ENCODE measurements at places on chromosomes 2 and 18.

- no peak for DNase-seq
Observed at GRCh38 chr2:127096280-127096679, 10.7 kb downstream of the BIN1 start.

GRCh38 chr2:95310651-95311050 is 13.5 kb downstream of the KCNIP3 start:
- DNase-seq = no peak

DNA sequence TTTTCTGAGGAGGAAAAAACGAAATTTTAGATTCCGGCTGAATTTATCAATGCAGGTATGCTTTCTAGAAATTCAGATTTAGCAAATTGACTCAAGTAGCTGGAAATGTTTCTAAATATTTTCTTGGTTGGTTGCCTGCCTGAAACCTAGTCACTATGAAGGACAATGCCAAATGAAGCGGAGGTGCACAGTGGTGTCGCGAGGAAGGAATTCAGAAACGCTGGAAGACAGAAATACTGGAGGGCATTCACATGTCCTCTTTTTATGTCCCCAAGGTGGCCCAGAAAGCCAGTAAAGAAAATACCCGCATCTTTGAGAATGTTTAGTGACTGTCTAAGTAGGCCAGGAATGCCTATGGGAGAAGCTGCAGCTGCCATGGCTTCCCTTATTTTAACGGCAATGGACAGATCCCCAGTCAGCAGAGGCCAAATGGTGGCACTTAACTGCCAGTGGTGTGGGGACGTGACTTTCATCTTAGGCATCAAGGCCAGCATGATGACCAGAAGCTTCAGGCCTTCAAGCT is 15.8 kb upstream of the EFR3B start:
- no peak for DNase-seq

DNA sequence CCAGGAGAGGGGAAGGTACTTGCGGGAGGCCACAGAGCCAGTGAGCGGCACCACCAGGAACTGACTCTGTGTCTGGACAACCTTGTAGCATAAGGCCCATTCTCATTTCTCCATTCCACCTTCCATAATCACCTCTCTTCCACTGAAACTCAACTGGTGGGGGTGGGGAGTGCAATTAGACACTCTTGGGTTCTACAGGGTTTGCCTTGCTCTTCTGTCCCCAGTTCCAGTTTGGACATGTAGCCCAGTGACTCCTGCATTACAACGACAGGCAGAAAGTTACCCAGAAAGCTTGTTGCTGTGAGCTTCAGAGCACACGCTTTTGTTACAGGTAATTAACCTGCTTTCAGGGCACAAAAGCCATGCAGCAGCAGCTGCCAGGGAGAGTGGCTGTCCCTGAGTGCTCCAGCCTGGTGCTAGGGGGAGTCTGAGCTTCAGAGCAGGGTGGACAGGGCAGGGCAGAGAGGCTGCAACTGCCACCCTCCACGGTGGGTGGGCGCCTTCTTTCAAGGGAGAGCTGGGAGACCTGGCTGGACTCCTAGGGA is 65.2 kb downstream of the COPS8 start:
- no peak for DNase-seq

DNA sequence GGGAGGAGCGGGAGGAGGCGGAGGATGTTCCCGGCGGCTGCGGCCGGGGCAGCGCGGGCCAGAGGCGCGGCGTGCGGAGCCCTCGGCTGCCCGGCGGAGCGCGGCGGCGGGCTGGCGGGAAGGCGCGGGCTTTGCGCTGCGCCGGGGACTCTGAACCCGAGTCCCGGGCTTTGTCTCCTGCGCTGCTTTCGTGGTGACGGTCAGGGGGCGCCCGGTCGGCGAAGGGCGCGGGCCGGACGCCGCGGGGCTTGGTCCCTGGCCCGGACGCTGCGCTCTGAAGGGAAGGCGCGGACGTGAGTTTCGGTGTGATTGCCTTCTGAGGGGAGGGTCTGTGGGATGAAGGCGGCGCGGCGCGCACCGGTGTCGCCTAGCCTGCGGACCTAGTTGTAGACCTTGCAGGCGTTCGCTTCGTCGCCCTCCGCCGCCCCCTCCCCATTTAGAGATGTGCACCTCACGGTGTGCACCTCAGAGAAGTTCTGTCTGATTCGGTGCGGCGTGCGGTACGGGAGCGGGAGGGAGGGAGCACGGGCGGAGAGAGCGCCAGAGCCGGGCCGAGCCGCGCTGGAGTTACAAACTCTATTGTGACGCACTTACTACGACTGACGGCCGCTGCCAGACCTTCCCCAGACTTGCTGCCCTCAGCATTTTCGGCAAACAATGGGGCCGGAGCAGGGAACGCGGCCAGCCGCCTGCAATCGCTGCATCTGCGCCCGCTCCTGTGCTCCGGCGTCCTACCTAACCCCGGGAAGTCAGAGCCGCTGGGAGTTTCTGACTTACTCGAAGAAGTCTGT is 2.1 kb downstream of the BCL2L11 start:
- DNase-seq = no peak

GRCh38 chr2:238857959-238858358 is 10.1 kb downstream of the TWIST2 start:
- DNase-seq = no peak

DNA sequence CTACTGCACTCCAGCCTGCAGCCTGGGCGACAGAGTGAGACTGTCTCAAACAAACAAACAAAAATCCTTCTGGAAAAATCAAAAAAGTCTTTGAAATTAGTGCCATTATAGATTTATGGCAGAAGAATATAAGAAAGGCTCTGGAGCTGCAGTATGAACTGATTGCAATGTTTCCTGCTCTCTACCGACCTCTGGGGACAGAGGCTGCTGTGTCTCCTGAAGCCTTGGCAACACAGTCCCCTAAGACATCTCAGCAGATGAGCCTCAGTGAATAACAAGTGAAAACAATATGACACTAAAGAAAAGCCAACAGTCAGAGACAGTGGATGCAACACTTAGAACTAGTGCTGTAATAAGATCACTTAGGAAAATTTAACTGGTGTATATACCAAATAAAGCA is 494.9 kb upstream of the LRATD1 start:
- no peak for DNase-seq

- DNase-seq = no peak
Observed at GRCh38 chr2:106646605-106647004, 159.4 kb downstream of the CD8B2 start.

DNA sequence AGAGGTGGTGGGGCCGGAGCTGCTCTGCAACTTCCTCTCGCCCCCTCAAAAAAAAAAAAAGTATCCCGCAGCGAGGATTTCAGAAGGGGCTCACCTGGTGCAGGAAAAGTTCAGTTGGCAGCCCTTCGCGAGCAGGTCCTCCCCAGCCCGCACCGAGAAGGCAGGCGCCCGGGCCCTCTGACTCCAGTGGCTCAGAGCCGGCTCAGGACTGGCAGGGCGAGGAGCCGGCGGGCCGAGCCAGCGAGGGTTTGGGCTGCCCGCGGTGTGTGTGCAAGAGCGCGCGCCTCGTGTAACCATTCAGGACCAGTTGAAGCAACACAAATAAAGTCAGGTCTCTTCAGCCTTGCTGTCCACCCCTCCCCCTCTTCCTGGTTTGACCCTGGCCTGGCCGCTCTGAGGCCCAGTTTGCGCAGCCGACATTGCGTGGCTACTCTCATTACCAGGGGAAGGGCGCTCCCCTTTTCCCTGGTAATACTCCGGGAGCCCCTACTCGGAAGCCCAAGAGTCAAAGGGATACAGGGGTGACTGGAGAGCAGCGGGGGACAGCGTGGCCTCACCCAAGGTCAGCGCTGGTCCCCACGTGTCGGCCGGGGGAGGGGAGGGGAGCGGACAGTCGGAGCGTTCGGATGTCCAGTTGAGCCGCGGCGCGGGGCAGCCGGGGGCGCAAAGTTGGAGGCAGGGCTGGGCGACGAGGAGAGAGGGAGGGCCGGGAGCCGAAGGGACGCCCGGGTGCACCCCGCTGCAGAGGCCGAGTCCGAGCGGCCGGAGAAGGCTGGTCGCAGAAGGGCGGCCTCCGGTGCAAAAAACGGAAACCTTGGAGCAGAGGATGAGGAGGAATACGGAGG is 12.3 kb downstream of the EN1 start:
- DNase-seq = no peak

DNA sequence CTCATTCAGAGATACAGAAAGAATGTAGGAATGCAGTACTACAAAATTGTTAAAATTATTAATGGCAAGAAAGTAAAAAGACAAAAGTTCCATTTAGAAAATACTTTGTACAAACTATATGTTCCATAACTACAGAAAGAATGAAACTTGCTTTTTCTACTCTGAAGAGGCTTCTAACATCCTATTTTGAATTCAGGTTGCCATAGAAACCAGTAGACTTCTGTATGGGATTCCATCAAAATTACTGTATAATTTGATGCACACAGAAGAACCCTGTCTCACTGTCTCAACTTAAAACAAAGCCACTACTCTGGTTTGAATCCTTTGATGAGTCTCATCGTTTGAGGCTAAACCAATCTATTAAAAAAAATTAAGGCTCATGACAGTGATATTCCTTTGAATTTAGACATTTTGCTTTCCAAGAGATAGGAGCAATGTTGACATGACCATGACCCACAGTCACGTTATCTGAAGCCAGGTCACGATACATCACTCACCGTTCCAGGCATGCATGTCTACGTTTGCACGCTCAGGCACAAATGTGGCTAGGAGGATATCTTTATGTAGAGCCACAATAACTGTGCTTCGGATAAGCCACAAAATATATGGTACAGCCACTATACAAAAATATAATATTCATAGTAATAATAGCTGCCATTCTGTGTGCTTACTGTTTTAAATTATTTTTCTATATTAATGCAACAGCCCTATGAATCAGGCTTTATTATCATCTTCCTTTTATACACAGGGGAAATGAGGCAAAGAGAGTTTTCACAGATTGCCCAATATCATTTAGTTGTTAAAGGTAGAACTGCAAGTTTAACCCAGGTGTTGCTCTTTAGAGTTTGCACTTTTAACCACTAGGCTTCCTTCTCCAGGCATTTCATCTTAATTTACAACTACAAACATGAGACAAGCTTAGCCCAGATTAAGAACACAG is 82.4 kb downstream of the CACNB4 start:
- no peak for DNase-seq

DNA sequence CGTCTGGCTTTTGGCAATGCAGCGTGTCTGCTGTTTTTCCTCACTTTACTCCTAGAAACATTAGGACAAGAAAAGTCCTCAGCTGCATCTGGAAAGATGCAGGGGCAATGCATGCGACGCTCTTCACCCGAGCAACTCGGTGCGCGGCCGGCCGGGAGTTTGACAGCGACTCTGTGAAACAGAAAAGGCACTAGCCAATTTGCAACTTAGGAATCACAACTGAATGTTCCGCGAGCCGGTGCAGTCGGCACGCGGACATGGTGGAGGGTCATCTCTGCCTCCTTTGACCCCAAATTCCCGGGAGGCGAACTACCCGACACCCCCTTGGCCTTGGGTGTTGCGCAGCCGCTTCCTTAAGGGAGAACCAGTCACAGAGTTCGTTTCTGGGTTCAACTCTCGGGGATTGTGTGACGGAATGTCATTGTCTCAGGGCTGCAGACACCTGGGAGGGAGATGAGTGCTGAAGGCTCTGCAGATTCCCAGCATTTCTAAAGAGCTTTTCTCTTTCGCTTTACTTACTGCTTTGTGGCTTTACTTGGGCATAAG is 9.8 kb downstream of the NR4A2 start:
- no peak for DNase-seq

- DNase-seq = peak; percentile 94
Observed at GRCh38 chr2:85561280-85562212, at the start of gene GGCX. GGCX (minus strand) TSS chr2:85561493; CDS start chr2:85561428, 65 bp downstream.

DNA sequence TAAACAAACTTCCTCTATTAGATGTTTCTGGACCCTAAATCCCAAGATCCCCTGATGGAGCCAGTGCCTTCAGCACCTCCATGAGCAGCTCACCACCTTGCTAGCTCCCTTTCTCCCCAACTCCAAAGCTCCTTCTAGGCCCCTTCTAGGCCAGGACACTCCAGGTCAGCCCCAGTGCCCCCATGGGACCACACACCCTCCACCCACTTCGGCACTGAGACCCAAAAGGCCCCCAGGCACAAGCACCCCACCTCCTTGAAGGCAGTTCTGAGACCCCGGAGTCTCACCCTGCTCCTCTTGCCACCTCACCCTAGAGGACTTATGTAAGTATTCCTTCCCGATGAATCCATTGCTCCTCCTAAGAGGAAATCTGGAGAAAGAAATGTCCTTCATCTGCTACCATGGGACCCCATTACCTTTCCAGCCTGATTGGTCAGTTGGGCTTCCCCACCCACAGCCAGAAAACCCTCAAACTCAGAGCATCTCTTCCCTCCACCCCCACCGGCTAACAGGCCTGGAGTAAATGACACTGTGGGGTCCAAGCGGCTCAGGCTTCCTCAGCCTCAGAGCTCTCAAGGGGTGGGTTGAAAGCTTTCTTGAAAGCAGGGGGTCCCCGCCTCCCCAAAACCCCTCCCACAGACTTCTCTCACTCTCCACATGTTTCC is 9.8 kb upstream of the ARMC9 start:
- DNase-seq = no peak

- DNase-seq = no peak
Observed at GRCh38 chr2:120874888-120875275, 139.2 kb downstream of the GLI2 start.

DNA sequence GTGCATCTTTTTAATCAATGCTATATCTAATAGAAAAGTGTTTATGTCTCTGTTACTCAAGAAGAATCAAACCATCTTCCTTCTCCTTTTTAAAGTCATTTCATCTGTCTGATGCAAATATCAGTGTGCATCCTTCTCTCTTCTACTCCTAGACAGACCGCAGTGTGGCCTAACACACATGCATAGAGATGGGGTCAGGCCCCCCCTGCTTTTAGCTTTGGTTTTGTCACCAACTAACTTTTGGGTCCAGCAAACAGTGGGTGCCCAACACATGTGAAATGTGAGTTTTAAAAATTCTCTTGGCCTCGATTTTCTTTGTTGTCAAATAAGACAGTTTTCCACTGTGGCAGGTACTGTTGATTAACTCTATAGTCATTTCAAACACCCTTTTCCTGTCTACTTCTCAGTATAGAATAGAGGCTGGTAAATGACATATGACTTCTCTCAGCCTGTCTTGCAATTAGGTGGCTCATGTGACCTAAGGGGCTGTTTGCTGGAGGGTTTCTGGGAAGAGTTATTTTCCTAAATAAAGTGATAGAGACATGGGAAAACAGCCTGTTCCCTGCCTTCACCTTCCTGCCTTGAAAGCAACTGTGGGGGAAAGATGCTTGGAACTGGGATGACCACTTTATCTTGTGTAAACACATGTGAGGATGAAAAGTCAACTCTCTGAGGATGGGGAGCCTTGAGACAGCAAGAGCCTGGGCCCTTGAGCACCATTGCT is 65.7 kb upstream of the DARS1 start:
- DNase-seq = no peak

DNA sequence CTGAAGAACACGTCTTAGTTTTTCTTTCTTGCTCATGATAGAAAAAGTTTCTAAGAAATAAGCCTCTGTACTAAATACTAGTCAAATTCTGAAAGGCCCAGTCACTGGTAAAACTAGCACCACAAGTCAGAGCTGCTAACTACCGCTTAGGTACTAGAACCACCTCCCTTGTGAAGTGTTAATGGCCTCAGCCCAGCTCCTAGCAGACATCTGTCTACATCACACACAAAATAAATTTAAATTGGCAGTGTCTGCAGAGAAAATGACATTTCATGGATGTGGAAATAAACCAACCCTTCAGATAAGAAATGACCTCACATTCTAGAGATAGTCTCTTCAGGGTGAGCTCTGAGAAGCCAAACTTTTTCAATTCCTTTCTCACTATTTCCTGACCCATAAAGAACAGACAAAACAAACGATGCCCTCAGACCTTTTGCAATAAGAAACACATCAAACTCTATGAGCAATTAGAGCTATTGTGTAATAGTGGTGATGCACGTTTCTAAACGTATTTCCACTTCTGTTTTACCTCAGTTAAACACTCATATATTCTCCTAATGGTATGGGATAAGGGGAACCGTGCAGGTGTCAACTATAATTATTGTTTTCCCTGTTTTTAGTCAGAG is 70.3 kb upstream of the DSG1 start:
- DNase-seq = no peak

Measured in activated CD4-positive, alpha-beta T cell treated with anti-CD3 and anti-CD28 coated beads, Interleukin-2, amount 50 U/mL, for 4 hours (primary cell).